SHP77 treated with DMSO at 0.1 percent for 48 hours (cell line): ENCODE measurements at places on chromosomes 4 and X.

DNA sequence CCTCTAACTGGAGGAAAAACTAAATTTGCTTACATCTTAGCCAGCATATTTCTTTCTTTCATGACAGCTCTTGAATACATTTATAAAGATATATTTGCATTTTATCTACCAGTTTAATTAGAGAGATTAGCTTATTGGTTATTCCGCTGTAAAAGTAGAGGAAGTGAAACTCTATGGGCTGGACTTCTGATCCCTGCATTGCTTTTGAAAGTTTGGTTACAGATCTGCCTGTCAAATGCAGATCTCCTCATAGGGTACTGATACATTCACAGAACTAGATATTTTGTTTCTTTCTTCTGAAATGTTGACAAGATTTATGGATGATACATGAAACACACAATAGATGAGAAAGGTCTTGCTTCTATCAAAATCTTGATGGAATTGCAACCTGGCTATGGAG, 581.4 kb upstream of the AADAT start:
- no peak for DNase-seq

GRCh38 chr4:57083090-57083489, 27.1 kb downstream of the IGFBP7 start:
- no peak for DNase-seq

GRCh38 chr4:159016593-159017024, 86.3 kb upstream of the RAPGEF2 start:
- no peak for DNase-seq

DNA sequence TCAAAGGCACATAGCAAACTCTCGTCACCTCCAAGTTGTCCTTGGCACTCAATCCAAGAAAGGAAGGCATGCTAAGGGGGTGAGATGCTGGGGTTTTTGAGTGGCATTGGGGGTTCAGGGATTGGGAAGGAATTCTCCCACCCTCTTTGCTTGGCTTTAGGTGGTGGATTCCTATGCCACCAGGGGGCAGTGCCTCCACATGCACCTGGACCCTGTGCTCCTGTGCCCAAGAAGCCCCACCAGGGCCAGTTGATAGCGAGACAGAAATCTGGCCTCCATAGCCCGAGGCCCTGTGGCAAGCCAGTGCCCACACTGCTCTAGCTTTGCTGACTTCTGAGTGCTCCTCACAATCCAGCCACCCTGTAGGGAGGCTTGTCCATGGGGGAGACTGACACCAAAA, 2.0 kb upstream of the FATE1 start:
- DNase-seq: no peak

DNA sequence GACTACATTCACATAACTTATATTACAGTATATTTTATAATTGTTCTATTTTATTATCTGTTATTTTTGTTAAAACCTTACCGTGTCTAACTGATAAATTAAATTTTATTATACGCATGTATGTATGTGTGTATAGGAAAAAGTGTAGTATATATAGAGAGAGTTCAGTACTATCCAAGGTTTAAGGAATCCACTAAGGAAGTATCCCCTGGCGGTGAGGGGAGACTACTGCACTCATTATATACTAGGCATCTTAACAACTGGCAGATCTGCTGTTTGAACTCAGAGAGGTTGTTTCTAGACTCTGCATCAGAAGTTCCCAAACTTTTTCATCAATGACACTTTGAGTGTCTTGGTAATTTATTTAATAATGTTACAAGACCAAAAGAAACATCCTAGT, 70.9 kb downstream of the NDST4 start:
- DNase-seq: no peak

- DNase-seq: no peak
These were observed 5.7 kb upstream of the CXXC4 start for GRCh38 chr4:104500442-104500841.

DNA sequence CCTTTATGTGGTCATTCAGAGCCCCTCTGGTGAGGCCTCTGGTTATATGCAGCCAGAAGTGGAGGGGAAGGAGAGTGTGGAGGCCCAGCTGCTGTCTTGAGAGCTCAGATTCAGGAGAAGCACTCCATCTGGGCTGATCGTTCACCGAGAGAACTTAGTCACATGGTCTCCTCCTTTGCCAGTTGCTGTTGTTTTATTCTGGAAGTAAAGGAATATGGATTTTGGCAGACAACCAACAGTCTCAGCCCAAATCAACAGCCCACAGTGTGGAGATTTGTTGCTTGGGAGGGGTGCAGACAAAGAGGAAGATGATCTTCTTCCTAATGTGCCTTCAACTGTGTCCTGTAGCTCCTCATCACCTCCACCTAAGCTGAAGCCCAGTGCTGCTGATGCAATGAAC, 355.4 kb downstream of the ANK2 start:
- no peak for DNase-seq

DNA sequence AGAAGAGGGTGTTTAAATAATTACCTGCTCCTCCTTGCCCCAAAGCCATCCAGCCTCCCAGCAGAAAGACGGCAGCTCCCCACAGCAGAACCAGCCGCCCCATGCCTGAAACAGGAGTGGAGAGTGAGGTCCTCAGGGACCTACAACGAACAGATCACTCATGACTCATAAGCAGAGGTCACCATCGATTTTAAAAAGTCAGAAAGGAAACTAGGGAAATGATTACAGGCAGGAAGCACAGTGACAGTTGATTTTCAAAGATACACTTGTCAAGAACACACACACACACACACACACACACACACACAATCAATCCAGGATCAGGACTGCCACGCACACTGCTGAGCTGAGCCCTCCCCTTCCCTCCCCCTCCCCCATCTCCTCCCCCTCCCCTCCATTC, at the start of gene CRLF2:
TSS of gene CRLF2 (minus strand) at position 118 of the 400 bp plus-strand sequence. CDS start at position 103, 15 bp downstream.
- no peak for DNase-seq

DNA sequence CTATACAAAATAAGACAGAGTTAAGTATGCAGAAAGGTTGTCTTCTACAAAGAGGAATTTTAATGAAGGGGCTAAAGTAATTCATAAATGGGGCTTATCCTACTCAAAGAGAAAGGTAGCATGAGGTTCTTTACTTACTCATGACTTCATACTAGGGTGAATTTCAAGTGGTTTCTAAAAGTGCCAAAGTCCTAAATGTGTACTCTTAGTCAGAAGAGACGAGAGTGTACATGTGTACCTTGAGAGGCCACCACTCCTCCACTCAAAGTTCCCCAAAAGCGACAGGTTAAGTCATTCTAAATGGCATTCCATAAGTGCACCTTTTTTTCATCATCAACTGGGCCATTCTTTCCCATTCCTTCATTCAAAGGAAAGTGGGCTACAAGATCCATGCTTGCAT, 21.9 kb downstream of the EDA2R start:
- no peak for DNase-seq

GRCh38 chr4:47560682-47561081, 75.6 kb downstream of the ATP10D start:
- DNase-seq: no peak

DNA sequence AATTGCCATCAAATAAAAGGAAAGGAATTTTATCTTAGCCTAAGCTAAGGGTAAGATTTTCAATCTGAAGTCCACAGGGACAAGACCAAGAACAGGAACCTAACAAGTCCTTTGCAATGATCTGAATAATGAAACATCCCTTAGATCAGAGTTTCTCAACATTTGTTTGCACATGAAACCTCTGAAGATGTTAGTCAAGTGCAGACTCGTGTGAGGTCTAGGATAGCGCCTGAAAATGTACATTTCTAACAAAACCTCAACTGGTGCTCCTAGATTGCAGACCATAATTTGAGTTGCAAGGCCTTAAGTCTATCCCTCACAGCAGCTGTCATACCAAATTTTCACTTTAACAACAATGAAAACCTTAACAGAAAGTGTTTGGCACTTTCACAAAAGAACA, 337.6 kb downstream of the DMD start:
- DNase-seq: no peak

DNA sequence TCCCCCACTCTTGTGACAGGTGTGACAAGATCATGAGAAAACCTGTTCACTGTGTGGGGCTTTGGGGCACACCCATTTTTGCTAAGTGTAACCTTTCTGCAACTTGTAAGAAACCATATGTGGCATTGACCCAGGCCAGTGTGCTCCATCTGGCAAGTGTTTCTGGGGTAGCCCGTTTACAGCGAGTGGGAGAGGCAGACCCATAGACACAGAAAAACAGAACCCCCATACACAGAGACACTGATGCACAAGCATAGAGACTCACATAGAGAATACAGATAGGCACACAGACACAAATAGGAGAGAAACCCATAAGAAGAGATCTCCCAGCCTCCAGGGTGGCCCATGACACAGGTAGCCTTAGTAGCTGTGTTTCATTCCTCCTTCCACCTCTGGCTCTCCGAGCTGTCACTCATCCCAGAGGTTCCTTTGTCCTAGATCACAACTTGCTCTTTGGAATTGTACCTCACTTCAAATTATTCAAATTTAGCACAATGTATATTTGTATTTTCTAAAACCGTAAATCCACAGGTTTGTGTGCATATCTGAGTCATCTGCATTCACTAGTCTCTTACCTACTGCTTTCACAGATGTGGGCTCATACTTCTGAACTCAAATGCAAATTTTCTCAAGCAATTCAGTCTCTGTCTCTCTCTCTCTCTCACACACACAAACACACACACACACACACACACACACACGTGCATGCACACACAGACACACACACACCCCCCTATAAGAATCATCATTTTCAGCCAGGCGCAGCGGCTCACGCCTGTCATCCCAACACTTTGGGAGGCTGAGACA, 114.4 kb downstream of the SH3KBP1 start:
- no peak for DNase-seq

DNA sequence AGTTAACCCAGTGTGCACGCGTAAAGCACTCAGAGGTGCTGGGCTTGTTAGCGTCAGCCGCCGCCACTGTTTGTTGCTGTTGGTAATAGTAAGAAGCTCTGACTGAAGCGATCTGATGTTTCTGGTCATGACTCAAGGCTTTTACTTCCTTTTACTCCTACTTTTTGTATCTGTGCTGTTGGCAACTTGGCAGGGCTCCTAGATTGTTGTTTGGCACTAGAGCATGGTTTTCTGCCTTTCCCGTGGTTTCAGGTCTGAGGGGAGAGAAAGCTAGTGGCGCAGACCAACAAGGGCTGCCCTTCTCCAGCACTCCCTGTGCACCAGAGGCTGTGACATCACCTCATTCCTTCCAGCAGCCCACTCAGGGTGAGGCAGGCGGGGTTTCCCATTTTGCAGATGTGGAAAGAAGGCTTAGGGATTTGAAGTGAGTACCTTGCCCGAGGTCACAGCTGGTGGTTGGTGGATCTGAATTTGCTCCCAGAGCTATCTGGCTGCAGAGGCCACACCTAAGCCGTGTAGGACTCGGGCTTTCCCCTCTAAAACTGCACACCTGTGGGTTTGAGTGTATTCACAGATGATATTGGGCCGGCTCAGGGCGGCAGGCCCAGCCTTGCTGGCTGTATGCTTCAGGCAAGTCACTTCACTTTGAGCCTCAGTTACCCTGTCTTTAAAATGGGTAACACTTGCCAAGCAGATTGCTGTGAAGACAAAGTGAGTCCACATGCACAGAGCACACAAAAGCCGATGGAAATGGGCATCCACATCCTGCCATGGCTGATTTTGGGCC, 51.2 kb upstream of the TADA2B start:
- DNase-seq: no peak

- DNase-seq: no peak
These were observed 130.4 kb upstream of the RADX start for GRCh38 chrX:106481341-106481740.

GRCh38 chr4:14117575-14118238, 490.2 kb upstream of the BOD1L1 start:
- DNase-seq: no peak

DNA sequence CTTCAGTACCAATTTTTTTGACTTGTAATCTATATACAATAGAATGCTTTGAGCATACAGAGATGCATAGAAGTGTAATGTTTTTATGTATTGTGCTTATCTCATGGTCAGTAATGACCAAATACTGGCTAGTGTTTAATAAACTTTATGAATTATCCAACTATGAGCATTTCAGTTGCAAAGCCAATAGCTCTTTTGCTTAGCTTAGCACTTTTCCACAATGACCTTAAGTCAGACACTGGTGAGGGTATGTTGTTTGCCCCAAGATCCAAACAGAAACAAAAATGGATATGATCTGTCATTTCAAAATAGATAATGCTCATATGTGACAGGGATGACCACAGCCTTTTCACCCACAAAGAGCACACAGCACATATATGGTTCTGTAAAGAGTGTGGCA, 393.0 kb downstream of the AFF2 start:
- no peak for DNase-seq

GRCh38 chrX:1392376-1393068, 609 bp upstream of the SLC25A6 start:
- DNase-seq: no peak

DNA sequence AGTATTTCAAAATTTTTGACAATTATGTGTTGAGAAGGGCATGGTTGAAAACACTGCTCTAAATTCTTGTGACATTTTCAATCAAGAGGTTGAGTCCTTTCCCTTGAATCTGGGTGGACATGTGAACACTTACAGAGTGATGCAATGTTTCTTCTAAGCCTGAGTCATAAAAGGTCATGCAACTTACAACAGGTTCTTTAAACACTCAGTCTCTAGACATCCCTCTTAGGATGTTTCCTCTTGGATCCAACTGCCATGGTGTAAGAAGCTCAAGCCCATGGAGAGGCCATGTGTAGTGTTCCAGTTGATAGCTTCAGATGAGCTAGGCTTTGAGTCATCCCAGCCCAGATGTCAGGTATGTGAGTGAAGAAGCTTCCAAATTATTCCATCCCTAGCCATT, 232.2 kb upstream of the MAOA start:
- DNase-seq: no peak

GRCh38 chr4:84484236-84484635, 14.9 kb downstream of the NKX6-1 start:
- no peak for DNase-seq

GRCh38 chrX:9739130-9739529, 26.5 kb downstream of the GPR143 start:
- DNase-seq: no peak
